T-helper 2 cell (primary cell): ENCODE measurements at places on chromosomes 7 and 10.

- DNase-seq = no peak
Observed at GRCh38 chr7:115183431-115184057, 261.6 kb downstream of the MDFIC start.

- DNase-seq = no peak
Observed at GRCh38 chr7:31123726-31124125, 71.6 kb downstream of the ADCYAP1R1 start.

GRCh38 chr10:127920306-127921074 lies 13.6 kb downstream of the PTPRE start:
- no peak for DNase-seq

DNA sequence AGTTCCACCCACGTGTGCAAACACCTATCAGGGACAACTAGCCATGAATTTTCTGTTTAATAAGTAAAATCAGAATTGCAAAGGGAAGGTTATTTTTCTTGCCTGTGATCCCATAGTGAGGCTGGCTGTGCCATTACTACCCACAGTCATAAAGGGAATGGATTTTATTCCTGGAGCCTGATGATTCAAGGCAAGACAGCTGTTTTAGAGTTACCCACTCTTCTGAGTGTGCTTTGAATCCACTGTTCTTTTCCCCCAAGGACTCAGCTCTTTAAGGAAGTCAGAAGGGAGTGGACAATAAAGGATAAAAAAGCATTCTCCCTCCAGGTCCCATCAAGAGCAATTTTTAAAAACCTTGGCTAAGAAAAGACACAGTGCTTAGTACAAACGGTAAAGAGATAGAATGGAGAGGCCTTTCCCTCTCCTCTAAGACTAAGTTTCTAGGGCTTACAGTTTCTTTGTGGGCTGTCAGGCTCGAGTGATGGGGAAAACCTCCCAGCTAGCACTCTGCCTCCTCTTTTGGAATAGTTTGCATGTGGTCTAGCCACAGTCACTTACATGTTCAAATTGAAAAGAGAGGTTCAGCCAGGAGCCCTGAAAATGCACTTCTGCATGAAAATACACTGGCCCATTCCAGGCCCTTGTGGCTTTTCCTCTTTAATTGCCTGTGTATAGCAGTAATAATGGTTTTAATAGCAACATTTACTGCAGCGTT lies 5.1 kb upstream of the LRRC4 start:
- DNase-seq = no peak

DNA sequence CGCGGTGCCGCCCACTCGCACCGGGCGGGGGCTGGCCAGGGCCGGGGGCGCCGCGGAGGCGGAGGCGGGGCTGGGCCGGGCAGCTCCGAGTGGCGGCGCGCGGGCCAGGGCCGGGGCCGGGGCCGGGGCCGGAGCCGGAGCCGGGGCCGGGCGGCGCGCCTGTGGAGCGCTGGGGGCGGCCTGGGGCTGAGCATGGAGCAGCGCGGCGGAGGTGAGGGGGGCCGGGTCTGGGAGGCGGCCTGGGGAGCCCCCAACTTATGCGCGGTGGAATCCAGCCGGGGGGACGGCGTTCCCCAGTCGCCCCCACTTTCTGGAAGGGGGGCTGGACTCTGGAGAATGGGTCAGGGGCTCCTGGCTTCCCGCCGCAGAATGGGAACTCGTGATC lies at the start of gene LZTS2:
LZTS2 (plus strand) TSS at position 67 of the 385 bp plus-strand sequence. CDS start 2,731 bp downstream, outside the sequence.
- no peak for DNase-seq

DNA sequence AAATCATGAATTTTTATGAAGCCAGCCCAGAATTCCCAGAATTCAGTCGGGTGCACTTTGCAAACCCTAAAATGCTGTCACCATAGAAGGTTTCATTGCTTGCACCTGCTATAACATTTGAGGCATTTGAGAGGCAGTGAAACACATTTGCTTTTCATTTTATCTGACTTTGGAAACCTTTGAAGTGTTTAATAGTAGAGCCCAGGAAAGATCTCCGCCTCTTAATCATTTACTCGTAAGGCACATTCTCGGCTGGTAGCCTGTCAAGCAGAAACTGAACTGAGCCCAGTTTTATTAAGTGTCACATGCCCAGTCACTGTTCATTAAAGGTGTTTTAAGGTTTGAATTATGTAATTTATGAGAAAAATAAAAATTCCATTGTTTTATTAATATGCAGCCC lies 247.6 kb downstream of the EMX2 start:
- no peak for DNase-seq

DNA sequence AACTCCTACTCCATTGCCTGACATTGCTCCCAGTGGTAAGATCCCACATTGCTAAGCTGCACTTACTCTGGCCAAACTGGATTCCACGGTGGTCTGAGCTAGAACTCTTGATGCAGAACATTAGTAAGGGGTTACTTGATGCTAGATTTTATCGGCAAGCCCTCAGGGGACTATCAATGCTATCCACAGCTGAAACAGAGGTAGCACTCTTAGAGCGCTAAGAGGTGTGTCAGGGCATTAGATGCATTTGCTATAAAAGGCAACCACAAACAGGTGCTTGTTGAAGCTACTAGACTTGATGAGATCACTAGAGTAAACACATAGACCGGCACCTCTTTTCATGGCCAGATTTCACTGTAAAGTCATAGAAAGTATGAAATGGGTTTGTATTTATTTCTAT lies 116.3 kb downstream of the MDFIC start:
- no peak for DNase-seq

- peak; percentile 32 for DNase-seq
Observed at GRCh38 chr7:39735903-39736302, 112.5 kb downstream of the RALA start.

DNA sequence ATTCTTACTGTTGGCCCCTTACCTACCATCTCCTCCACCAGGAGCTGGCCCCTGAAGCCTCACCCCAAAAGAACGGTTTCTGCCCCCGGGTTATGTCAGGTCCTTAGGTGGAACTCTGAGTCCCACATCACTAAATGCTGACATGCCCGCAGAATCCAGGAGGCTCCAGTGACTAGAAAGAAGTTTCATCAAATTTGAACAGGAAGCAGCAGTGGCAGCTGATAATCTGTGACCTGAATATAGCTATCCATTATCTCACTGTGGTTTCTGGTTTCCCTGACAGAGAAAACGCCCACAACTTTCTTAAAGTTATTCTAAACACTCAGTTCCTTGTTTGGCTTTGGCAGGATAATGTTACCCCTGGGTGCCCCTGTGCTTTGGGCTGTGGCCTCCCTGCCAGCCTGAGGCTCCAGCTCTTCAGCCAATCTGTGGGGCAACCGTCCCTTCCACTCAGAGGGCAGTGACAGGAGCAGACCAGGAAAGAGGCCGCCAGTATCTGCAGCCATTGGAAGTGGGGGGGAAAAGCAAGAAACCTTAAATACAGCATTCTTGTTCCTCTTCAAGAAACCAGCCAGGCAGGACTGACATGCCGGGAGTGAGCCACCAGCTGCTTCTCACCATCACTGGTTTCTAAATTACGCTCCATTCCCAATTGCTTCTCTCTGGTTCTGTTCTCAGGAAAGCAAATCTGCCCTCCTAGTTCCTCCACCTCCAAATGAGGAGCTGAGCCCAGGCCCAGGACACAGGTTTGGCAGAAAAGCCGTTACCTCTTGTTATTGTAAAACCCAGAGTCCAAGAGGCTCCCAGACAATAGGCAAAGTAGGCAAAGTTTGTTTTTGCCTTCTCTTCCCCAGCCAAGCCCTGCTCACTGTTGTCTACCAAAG lies 41.2 kb upstream of the VCL start:
- DNase-seq = peak; percentile 86

GRCh38 chr10:120580918-120581895 lies 124.2 kb downstream of the PLPP4 start:
- no peak for DNase-seq

DNA sequence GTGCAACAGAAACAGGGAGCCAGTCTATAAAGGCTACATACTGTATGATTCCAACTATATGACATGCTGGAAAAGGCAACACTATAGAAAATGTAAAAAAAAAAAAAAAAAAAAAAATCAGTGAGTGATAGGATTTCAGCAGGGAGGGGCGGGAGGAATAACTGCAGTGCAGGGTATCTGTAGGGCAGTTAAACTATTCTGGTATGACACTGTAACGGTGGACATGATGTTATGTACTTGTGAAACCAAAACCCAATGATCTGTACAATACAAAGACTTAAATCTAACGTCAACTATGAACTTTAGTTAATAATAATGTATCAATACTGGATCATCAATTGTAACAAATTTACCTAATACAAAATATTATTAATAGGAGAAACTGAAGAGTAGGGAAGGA lies 14.3 kb downstream of the WASL start:
- no peak for DNase-seq

DNA sequence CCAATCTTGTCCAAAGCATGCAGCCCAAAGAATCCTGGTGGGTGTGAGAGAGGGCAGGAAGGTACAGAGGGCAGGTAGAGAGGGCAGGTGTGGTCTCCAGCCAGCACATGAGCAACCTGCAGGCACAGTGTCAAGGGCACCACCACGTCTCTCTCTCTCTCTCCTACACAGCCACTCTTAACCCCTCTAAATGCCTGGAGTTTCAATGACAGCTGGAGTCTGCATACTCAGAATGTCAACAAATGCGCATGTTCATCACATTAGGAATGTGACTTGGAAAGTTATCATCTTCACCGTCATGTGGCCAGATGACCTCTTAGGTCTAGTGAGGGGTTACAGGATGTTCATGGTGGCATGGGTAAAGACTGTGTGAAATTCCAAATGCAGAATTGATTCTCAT lies 456.8 kb downstream of the SORCS1 start:
- no peak for DNase-seq

GRCh38 chr10:69553328-69553727 lies 19.9 kb downstream of the NEUROG3 start:
- DNase-seq = no peak

DNA sequence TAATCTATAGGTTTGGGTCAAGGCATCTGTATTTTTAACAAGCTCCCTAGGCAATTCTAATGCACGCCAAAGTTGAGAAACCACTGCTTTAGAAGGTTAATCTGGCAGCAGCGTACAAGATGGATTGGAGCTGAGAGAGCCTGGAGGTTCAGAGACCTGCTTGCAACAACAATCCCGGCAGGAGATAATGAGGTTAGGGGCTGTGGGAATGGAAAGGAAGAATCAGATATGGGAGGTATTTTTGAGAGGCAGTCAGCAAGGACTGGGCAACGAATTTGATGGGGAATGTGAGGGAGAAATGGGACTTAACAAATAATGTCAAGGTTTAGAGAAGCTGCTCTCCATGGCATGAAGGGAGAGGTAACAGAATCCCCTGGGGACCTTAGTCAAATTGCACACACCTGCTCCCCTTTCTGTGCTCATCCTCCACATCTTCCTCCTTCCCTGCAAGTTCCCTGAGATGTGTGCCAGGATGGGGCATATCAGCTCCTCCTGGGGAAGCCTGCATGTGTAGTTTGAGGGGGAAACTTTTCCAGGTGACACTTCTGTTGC lies 731.0 kb upstream of the GALNT17 start:
- DNase-seq = no peak

- DNase-seq = no peak
Observed at GRCh38 chr7:42756841-42757240, 155.0 kb downstream of the C7orf25 start.

- DNase-seq = no peak
Observed at GRCh38 chr7:117157241-117158209, 165.3 kb downstream of the WNT2 start.

GRCh38 chr7:3154881-3155494 lies 111.3 kb upstream of the CARD11 start:
- peak; percentile 36 for DNase-seq

GRCh38 chr10:56928714-56929113 lies 567.7 kb upstream of the ZWINT start:
- no peak for DNase-seq

DNA sequence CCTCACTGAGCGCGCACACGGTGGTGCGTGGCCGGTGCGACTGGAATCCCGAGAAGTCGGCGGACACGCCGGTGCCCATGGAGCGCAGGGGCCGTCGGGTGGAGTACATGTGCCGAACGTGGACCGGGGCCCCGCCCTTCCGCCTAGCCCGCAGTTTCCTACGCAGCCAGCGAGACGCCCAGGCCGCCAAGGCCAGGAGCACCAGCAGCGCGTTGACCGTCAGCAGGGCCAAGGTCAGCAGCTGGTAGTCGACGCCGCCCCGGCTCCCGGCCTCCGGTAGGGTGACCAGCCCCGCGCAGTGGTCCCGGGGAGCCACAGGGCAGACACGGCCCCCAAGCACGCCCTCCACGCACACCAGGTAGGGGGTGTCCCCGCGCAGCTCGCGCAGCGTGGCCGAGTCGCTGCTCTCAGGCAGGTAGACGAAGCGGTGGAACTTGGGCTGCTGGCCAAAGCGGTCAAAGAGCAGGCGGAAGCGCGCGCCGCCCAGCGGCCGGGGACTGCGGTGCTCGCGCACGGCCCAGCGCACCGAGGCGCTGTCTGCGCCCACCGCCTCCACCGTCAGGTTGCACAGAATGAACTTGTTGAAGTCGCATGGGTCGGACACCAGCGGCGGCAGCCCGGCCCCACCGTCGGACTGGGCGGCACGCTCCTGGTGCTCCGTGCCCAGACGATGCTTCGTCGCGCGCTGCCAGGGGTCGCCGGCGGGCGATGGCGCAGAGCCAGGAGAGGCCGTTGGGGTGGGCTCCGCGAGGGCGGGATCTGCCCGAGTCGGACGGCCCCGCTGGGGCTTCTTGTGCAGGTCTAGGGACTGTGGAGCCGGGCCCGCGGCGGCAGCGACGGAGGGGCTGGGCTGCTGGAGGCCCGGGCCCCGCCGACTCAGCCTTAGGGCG lies 2.2 kb downstream of the TRIL start:
- DNase-seq = no peak

DNA sequence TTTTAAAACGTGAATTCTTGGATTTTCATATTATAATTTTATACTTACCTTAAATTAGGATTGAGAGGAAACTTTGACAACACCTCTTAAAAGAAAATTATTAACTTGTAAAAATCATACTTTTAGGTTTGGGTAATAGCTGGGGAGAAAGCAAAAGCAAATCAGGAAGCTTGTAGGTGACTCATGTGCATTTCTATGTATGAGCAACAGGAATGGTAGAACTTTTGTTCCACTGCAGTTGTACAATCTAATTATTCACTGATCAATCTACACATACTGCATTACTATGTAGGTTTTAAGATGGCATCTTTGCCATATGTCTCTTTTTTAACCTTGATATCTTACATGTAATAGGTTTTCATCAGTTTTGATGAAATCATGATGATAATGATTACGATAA lies 223.2 kb downstream of the PRKG1 start:
- no peak for DNase-seq

DNA sequence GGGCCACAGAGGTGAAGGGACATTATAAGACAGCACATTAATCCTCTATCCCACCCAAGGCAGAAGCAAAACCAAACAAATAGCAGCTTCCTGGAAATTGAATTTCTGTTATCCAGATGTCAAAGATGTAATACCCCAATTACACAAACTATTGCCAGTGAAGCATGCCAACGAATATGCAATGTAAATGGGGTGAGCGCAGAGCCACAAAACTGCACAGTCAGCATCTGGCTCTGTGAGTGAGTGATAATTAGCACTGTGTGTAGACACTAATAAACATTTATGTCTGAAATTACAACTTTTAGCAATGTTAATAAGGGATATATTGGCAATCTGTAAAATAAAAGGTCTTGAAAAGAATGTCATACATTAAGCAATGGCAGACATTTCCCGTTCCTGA lies 3.2 kb downstream of the BEND7 start:
- no peak for DNase-seq

- DNase-seq = no peak
Observed at GRCh38 chr10:79936625-79937615, 12.0 kb downstream of the SFTPD start.

- no peak for DNase-seq
Observed at GRCh38 chr10:59965899-59966650, 59.7 kb upstream of the CCDC6 start.
